C1 segment of cervical spinal cord (tissue), 14 donors: ENCODE measurements at places on chromosomes 7 and 10.

GRCh38 chr10:83801983-83802382 lies 337.3 kb upstream of the GHITM start:
- no peak for DNase-seq

DNA sequence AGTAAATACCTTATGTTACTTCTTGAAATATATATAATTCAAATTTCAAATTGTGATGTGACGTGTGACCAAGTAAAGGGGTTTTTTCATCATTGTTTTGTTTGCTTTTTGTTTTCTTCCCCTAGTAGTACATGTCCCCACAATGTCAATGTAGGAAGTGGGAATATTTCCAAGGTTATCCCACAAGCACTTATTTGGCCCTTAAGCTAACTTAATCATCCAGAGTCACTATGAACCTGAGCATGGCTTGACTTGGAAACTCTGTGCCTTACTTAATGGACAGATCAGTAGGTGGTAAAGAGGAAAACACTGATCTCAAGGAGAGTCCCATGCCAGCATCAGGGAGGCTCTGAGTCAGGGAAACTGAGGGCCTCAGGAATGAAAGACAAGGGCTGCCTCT lies 569.3 kb upstream of the IGFBP3 start:
- DNase-seq: no peak

DNA sequence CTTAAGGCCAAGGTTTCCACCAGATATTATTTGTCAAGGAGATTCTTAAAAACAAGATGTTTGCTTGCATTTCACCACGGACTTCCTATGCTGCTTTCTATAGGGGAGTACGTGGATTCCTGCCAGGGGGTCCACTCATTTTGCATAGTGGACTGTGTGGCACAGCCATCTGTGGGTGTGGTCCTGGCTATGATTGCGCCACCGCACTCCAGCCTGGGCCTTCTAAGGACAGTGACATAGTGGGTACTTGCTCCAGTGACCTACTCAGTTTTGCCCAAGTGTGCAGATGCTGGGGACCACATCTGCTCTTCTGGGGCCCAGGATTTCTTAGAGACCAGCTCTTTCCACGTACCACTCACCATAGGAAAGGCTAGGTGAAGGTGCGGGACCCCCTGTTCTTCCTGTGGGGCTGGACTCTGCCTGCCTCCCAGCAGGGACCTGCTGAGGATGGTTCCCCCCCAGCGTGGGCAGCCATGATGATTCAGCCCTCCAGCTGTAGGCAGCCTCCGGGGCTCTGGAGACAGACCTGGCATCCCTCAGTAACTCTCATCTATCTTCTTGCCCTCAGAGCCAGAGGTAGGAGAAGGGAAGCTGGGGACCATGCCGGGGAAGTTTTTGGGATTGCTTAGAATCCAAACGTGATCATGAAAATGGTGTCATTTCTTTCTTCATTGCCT lies 42.9 kb downstream of the HK1 start:
- DNase-seq: no peak

DNA sequence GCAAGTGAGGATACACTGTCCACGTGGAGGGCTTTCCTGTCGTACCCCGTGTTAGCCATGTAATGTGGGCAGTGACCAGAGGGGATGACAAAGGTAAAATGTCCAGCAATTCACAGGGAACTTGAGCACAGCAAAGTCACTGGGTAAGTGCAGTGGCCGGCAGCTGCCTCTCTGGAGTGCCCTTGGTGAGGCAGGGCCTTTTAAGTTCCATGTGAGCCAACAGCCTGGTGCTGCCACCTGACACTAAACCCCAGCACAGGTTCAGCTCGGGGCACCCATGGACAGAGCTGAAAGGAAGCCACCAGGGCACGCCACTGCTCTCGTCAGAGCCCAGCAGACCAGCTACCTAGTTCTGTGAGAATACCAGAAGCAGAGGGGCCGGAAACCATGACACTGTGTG lies 168.3 kb downstream of the PRKAG2 start:
- DNase-seq: no peak

GRCh38 chr7:134388336-134389019 lies 70.4 kb downstream of the AKR1B1 start:
- DNase-seq: no peak

DNA sequence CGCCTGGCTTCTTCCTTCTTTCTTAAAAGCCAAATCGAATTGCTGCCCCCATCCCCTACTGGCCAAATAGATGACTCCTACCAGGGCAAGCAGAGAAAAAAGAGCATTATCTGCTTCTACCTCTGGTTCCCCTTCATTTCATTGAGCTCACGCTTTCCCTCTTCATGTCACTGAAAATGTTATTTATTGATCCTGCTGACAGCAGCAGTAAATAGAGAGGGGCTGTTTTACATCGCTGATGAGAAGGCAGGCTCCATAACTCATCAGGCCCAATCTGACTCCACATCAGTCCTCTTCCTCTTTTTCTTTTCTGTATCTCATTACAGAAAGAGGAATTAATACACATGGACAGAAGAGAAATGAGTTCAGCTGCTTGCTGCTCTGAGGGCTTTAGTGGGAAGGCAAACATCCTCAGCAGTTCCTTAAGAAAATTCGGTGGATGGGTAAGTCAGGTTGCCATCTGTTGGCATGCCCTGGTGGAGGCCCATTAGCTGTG lies 904.1 kb downstream of the KCNMA1 start:
- DNase-seq: no peak

GRCh38 chr10:64658528-64658927 lies 1137.3 kb downstream of the REEP3 start:
- DNase-seq: no peak

DNA sequence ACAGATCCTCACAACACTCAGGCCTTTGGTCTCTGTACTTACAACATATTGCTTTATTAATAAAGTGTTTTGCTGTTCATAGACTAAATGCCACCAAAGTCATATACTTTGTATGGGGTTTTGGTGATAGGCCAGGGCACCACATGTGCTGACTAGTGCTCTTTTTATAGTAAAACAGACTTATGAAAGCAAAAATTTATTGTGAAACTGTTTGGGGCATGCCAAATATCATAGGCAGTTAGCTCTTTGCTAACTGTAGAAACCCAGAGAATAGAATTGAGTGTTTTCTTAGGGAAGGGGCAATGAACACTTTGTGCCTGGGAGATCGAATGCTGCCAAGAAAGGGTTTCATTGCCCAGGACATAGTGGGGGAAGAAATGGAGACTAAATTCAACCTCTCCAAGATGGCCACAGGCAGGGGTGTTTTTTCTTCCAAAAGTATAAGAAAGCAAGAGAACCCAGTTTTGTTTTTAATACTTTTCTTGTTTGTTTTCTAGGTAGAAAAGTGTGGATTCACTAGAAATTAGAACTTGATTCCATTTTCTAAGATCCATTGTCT lies 142.7 kb downstream of the TRIL start:
- DNase-seq: no peak

GRCh38 chr7:44201813-44202212 lies 1.0 kb downstream of the YKT6 start:
- no peak for DNase-seq

DNA sequence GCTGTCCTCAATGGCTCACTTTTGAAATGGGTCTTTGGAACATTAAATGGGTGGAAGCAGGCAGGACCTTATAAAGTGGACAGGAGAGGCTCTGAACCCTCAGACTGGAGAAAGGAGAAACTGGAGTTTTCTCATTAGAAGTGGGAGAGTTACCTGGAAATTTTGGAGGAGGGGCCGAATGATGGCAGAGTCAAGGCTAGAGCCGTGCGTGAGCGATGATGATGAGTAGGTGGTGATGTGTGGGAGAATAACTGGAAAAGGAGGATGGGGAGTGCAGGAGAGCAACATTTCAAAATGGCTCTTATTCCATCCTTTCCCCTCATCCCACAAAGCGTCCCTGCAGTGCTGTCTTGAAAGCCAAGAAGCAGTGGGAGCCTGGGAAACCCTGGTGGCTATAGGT lies 274.0 kb downstream of the LRMDA start:
- no peak for DNase-seq

GRCh38 chr10:131778842-131779241 lies 122.0 kb upstream of the PPP2R2D start:
- no peak for DNase-seq

- DNase-seq: no peak
Measured at GRCh38 chr10:119700321-119700954, 25.4 kb upstream of the INPP5F start.

- DNase-seq: no peak
Measured at GRCh38 chr10:4983615-4984216, 19.9 kb downstream of the AKR1C2 start.

DNA sequence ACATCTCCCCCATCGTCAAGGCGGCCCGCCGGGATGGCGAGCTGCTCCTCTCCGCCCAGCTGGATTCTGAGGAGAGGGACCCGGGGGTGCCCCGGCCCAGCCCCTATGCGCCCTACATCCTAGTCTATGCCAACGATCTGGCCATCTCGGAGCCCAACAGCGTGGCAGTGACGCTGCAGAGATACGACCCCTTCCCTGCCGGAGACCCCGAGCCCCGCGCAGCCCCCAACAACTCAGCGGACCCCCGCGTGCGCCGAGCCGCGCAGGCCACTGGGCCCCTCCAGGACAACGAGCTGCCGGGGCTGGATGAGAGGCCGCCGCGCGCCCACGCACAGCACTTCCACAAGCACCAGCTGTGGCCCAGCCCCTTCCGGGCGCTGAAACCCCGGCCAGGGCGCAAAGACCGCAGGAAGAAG lies 10.1 kb downstream of the GDF10 start:
- DNase-seq: no peak

DNA sequence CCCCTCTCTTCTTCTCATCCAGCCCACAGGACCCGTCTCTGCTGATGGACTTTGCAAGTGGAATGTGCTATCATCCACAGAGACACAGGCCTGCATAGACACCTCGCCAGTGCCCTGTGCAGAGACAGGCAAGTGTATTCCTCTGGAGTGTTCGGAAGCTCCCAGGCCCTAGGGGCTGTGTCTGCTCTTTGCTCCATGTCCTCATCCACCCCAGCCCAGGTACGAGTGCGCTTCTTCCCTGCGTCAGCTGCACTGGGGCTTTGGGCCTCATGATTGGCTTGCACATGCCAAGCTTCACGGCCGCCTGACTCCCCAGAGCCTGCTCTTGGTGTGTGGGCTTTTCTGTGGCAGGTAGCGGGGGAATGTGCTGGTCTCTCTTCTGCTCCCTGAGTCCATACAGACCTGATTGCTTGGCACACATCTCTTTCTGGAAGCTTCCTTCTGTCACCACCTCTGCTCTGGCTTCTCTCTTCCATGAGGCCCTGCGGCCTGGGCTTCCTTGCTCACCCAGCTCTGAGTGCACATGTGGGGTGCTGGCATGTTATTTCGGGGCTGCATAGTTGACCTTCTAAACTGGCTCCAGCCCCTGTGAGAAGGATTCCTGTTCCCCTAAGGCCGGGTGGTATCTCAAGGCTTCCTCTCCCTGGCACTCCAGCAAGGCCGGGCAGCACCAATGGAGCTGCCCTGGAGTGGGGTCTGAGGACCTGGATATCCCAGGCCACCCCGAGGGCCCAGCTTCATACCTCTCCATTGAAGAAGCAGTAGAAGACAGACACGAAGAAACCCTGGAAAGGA lies 27.8 kb downstream of the CRHR2 start:
- DNase-seq: no peak

DNA sequence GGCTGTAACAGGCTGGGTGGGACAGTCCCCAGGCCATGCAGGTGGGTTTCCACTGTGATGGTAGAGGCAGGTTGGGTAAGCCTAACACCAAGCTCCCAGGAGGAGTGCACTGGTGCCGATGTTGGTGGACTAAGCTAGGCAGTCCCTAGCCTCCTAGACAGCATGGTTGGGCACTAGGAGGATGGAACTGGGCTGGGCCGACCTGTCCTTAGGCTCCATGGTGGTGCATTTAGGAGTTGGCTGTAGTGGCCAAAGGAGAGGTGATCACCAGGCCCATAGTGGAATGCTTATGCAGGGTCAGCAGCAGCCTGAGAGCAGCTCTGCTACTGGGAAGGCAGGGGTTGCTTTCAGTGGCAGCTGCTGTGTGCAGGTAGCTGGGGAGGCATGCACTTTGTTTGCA lies 247.7 kb upstream of the CNTNAP2 start:
- no peak for DNase-seq

DNA sequence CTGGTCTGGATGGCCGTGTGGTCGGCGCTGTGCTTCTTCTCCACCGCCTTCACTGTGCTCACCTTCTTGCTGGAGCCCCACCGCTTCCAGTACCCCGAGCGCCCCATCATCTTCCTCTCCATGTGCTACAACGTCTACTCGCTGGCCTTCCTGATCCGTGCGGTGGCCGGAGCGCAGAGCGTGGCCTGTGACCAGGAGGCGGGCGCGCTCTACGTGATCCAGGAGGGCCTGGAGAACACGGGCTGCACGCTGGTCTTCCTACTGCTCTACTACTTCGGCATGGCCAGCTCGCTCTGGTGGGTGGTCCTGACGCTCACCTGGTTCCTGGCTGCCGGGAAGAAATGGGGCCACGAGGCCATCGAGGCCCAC lies 1.1 kb downstream of the FZD9 start:
- no peak for DNase-seq

DNA sequence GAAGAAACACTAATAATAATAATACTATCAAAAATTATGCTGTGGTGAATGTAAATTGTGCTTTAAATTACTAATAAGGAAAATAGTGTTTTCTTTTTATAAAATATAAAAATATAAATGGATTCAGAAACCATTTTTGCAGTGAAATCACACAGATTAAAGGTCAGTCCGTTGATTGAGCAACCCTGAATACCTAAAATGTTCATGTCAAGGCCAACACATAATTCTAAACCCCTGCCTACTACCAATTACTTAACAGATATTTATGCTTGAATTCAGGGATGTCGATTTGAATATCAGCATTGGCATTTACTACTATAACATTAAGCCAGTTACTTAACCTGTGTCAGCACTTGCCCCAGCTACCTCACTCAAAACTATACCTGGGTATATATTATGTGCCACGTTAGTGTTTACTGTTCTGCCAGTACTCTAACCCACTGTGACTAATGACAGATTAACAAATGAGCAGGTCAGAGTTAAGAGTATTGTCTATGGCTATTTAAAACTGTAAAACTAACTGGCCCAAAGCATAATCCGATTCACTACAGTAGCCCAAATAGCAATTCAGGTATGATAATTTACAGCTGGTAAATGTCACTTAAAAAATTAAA lies 165.0 kb downstream of the KMT2E start:
- no peak for DNase-seq

- DNase-seq: no peak
Measured at GRCh38 chr10:89156161-89156835, 50.8 kb downstream of the CH25H start.

DNA sequence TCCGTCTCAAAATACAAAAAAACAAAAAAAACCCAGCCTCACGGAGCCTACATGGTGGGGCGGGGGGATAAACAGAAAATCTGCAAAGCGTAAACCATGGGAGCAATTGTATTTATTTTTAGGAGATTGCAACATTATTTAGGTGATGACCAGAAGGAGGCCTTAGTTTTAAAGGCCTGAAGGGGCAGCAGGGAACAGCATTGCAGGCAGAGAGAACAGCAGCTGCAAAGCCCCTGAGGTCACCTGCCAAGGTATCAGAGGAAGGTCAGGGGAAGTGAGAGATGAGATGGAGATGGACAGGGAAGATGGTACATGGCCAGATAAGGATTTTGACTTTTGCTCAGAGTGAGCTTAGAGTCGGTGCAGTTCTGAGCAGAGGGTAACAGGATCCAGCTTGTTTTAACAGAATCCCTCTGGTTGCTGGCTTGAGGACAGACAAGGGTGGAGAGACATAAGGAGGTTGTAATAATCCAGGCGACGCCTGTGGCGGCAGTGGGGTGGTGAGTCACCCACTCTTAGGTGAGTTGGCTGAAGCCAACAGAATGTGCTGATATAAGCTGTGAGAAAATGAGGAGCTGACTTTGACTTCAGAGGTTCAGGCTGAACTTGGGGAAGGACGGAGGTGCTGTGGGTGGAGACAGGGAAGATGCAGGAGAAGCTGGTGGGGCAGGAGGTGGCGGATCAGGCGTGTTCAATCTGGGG lies 82.3 kb upstream of the GTF2I start:
- no peak for DNase-seq

- DNase-seq: no peak
Measured at GRCh38 chr7:106309362-106309761, 24.6 kb upstream of the NAMPT start.
